ENCODE measurements at places on chromosomes 2 and 18.

DNA sequence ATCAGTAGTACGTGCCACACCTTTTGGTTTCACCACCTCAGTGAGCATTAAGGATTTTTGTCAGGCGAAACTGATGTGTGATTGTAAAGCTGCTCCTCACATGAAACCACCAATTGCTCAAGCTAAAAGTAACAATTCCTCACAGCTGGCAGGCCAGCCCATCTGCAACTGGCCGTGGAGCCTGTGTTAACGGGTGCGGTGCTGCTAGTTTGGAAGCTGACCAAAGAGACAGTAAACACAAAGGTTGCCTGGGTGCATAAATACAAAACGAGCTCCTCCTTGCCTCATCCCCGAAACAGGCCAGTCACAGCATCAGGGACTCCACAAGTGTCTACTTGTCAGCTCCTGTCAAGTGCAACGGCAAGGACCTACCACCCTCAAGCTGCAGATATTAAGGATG, 32.0 kb downstream of the LGALSL start:
- DNase-seq: no peak

DNA sequence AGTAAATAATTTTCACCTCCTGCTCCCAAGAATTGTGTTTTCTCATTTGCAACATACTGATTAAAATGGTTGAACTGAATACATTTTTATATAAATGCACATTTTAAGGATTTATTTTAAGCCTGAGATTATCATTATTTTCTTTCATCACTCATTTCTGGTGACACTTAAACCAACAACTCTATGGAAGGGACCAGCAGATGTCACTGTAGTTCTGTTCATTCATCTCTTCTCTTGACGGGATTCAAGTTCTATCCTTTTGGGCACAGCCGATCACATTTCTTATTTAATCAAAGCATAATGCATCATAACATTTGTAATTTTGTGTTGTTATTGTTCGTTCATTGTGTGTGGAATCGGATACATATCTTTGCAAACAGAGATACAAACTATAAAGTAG, 417.9 kb downstream of the HRH4 start:
- no peak for DNase-seq

DNA sequence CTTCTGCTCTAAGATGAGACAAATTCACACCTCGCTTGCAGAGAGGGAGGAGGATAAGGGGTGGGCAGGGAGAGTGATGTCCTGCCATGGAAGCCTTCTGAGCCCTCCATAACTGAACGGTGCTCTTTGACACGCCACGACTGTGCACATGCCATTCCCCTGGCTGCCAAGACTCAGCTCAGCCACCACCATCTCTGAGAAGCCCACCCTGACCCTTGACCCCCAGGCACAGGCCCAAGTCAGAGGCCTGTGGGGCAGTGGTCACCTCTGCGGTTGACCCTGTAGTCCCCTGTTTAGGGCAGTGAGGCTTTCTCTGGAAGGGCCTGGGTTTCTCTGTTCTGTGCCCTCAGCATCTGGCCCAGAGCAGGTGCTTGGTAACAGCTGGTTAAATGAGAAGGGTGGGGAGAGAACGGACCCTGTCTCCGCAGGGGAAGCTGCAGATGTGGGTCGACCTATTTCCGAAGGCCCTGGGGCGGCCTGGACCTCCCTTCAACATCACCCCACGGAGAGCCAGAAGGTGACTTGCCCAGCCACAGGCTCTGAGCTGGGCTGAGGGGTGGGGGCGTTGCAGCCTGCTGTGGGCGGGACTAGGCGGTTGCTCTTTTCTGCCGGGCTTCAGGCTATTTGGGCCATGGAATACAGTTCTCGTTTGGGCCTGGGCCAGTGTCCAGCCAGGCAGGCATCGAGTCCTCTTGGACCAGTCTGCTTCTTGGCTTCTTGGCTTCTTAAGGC, 215.1 kb downstream of the DYSF start:
- no peak for DNase-seq

DNA sequence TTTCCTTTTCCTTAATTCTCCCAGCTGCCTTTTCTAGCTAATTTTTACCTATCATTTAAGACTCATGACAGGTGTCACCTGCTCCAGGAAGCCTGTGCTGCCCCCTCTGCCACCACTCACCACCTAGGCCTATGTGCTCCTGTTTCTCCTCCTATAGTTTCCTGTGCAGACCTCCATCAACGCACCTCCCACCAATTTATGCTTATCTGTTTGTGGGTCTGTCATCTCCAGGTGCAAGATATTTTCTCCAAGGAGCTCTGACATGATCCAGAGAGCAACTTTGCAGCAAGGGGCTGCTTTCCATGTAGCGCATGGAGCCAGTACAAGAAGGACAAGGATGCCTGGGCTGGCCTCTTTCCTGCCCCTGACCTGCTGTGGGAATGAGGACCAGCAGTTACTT, 42.7 kb downstream of the SLC4A5 start:
- no peak for DNase-seq

DNA sequence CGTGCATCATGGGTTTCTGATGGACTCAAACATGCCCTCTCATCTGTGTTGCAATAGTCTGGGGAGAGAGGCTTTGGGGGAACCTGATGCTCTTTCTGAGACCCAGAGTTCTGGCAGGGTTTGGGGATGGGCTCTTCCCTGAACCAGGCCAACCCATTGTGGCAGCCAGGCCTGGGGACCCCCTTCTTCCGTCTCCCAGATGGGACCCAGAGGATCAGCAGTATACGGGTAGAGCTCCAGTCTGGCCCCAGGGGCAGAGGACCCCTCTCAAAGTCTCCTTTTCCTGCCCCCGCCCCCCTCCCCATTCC, 333.7 kb downstream of the DYSF start:
- DNase-seq: no peak

DNA sequence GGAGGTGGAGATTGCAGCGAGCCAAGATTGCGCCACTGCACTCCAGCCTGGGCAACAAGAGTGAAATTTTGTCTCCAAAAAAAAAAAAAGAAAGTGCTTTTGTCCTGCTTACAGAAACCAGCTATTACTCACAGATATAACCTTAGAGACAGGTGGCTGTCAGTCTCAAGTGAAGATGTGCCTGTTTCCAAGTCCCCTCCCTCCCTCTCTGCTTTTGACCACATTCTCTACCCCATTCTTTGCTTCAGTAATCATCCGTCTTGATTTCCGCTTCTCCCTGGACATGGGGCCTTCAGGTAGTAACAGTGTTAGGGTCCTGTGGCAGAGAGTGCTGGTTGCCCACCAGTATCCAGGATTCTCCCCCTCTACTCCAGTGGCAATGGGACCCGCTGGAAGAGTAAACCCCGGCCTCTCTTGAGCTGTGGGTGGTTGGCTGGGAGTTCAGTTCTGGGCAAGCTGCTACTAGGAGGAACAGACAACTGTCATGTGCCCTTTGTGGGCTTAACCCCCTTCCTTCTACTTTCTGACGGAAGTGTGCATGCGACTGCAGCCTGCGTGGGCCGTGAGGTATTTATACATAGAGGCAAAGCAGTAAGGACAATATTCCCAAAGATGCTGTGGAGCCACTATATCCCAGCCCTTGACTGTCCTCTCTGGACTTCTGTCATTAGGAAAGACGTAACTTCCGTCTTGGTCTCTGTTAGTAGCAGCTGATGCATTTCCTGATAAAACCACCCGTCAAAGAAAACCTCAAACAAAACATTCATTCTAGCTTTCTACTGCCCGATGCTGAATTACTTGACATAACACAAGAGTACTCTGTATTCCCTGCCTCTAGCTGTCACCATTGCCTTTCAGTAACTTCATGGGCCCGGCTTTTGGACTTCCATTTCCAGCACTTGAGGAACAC, 17.8 kb downstream of the PDCL3 start:
- peak; percentile 47 for DNase-seq

DNA sequence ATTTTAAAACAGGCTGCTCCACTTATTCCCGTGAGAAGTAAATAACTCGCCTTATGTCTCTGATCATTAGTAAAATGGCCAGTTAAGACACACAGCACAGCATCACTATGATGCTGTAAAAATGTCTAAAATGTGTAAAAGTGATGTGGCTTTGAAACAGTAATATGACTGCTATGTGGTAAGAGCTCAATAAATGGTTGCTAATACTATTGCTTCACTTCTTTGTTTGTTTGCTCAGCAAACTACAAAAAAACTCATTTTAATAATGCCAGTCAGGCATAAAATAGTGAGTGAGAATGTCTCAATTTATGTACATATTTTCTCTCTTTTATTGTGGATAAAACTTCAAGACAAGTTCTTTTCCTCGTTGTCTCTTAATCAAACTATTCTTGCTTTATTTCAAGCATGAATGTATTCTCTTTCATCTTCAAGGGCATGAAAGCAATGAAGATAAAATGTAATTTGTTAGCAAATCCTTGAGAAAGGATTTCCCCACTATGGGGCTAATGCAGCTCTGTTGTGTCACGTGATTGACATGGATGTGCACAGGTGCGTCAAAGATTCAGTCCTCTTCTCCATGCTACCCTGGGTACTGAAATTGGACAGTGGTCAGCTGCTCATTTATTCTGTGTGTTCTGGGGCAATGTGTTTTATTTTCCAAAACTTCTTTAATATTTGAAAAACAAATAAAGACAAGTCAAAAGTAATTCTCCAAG, 387.2 kb downstream of the TRIB2 start:
- DNase-seq: no peak

DNA sequence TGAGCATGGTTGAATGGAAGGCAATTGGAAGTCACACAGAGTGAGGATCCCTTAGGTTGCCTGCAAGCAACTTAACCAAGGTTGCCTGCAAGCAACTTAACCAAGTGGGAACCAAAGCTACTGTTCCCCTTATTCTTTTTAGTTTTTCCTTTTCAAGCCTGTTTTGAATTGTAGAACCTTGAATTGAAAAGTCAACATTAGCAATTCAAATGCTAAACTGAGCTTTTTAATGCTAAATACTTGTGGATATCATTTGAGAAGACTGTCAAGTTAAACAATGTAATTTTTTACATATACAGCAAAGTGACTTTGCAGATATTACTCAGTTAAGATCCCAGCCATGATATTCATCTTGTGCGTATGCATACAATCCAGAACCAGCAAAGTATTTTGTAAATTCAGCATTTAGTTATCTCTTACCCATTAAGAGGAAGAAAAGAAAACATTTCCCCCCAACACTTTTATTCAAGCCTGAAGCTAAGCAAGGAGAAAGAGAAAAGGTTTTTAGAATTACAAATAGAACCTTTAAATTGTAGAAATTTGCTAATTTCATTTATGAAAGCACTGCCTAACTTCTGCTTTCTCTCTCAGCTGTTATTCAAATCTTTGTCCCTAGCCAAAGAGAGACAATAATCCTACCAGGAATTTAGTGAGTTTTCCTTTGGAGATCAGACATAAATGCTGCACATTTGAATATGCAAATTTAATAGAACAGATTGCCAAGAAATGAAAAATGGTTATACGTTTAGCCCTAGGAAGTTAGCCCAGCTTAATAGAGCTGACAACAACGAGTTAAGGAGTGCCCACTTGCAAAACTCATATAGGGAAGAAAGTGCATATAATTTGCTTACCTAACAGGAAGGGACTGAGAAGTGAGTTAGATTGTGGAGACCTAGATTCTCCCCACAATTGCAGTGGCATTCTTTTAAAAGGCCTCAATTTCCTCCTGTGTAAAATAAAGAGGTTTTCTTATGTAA, 643.2 kb upstream of the PIK3C3 start:
- no peak for DNase-seq

DNA sequence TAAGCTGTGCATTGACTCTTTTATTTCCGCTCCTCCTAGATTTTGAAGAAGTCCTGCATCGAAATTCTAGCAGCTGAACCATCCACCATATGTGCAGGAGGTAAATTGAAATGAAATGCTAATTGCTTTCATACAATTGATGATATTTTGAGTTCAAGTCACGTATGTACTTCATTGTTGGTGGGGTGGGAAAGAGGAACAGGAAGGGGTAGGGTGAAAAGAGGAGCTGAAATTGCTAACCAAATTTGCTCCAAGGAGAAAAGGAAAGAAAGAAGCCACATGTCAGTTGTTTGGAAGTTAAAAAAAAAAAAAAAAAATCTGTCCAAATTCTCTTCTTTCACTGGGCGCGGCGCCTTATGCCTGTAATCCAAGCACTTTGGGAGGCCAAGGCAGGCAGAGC, 77.8 kb downstream of the ANTXR1 start:
- DNase-seq: no peak

All from CD4-positive, alpha-beta T cell (primary cell).